ENCODE measurements at places on chromosomes 7 and 10. TPM values are rescaled to one million over a fixed set of nuclear protein-coding genes. Genes with fewer than 3 reads are reported as not detected.

DKK1 gene
- 11.9 TPM for total RNA-seq

IL6 gene
- total RNA-seq: 20.2 TPM

POT1 gene
- 26.5 TPM for total RNA-seq

FAM180A gene
- total RNA-seq: 34.4 TPM

YAE1 gene
- total RNA-seq: 22.2 TPM

MICU1 gene
- total RNA-seq: 94.1 TPM

All from hair follicle dermal papilla cell (primary cell).